NCI-H1105 (cell line): ENCODE measurements at places on chromosomes 6 and 20.

- DNase-seq, result no peak
Observed at GRCh38 chr6:22306741-22307466, 10.1 kb upstream of the PRL start.

GRCh38 chr6:141290941-141291721 lies 841.6 kb upstream of the GJE1 start:
- DNase-seq, result no peak

- DNase-seq, result no peak
Observed at GRCh38 chr6:135743476-135743875, 108.0 kb upstream of the PDE7B start.

DNA sequence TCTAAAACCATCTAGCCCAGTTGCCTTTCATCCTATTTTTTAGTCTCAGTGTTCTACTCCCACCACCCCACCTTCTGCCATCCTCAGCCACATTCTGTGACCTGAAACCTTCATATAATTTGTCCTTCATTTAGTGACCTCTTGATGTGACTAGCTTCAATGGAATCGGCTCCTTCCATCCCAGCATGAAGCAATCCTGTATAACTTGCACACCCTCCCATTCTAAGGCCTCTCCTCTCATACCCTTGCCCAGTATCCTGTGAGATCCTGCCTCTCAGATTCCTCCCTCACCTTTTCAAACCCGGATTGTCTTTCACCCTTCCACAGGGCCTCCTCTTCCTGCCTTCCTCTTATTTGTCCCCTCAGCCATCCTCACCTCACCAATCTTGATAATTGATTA lies 3.1 kb downstream of the ZNF76 start:
- DNase-seq, result no peak

GRCh38 chr20:1896484-1897258 lies 1.5 kb downstream of the SIRPA start:
- DNase-seq, result no peak

DNA sequence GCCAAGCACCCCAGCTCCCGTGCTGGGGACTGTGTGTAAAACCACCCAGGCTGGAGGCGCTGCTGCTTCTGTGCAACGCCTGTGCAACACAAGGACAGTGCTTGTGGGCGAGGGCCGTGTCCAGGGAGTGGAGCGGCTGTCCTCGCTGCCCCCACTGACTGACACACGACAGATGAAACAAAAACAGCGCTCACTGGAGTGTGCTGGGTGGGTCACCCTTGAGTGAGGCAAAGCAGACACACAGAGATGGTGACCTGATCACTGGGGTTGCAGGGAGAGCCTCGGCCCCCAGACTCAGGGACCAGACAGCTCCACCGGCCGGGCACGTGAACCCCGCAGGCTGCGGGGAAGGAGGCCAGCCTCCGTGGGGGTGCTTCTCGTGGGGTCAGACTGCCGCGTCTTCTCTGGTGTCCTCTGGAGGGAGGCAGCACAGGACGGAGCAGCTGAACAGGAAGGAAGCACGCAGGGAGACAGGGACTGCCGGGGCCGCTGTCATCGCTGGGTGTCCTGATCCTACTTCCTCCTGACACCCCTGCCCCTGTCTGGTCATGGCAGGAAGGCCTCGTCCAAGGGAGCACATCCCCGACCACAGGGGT lies 75.9 kb upstream of the CST7 start:
- DNase-seq, result no peak

DNA sequence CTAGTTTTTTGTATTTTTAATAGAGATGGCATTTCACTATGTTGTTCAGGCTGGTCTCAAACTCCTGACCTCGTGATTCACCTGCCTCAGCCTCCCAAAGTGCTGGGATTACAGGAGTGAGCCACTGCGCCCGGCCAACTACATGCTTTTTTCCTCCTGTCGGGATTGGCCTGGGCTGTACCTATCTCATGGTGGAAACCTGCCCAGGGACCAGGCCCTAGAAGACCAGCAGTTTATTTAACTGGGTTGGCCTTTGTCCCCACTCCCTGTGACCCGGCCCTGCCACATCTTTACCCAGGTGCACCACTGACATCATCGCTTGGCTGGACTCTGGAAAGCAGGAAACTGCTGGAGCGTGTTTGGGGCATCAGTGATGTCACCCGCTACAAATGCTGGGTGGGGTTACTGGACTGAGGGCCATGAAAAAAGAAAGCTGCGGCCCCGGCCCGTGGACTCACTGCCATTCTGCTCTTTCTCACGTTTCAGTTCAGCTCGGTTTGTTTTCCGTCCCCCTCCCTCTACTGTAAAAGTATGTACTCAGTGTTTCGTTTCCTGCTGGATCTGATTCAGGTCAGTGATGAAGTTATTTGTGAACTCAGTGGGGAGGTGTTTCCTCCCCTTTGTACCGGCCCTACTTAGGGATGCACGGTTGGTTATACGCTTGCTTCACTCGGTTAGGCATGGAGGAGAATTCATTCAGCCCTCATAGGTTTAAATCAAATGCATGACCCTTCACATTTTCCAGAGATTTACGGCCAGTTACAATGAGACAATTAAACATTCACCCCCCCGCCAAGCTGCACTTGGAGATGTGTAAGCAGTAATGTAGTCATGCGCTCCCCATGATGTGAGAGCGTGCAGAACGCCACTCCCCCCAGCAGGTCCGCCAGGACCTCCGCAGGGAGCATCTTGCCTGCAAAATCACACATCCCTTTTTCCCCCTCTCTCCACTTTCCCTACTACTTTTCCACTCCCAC lies 179.3 kb downstream of the MTHFD1L start:
- DNase-seq, result no peak

DNA sequence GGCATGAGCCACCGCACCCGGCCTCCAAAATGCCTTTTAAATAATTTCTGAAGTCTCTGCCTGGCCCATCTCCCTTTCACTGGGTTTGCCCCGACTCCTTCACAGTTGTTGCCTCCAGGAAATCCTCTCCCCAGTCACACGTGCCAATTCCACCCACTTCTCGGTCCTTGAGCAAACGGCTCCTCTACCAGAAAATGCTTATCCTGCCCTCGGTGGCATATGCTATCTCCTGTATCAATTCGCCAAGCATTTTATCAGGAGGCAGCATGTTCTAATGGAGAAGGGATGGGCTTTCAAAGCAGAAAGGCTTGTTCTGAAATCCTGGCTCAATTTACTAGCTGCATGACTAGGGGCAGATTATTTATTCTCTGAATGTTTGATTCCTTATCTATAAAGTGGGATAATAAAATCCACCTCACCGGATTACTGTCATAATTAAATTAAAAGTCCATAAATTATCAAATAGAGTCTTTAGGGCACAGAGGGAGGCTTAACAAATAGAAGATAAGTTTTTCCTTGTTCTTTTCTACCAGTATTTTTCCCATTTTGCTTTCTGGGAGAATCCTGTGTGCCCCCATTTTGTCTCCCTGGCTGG lies 66.3 kb downstream of the PPP1R3G start:
- DNase-seq, result no peak

- no peak for DNase-seq
Observed at GRCh38 chr6:26502626-26503025, 2.5 kb downstream of the BTN1A1 start.

- no peak for DNase-seq
Observed at GRCh38 chr6:41748542-41748941, 1.3 kb upstream of the PGC start.

GRCh38 chr20:39067526-39068216 lies 105.5 kb downstream of the DHX35 start:
- no peak for DNase-seq

DNA sequence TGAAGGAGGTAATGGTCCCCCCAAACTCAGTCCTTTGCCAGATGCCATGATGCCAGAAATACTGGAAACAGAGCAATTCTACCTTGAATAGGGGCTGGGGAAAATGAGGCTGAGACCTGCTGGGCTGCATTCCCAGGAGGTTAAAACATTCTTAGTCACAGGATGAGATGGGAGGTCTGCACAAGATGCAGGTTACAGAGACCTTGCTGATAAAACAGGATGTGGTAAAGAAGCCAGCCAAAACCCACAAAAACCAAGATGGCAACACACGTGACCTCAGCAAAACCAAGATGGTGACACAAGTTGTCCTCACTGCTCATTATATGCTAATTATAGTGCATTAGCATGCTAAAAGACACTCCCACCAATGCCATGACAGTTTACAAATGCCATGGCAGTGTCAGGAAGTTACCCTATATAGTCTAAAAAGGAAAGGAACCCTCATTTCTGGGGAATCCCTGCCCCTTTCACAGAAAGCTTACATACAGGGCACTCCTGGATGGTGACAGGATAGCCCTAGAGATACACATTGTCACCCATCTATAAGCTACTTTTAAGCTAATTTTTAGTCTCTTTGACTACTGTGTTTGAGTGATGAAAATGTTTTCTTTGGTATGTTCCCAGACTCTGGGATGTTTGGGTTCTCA lies 979.7 kb downstream of the TBC1D32 start:
- no peak for DNase-seq

DNA sequence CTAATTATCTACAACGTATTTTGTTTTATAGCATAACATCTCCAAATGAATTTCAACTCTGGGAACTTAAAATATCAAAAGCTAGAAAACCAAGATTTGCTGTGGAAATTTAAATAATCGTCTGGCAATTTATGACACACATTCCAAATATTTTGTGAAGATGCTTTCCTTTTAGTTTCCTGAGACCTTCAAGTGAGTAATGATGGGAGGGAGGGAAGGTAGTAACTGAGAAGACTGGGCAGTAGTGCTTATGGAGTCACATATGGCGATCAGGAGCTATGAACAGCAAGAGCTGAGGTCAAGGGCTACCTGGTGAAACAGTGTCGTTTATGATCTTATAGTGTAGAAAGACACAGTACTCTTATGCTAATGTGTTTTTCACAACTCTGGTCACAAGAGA lies 178.2 kb upstream of the THEMIS start:
- no peak for DNase-seq

DNA sequence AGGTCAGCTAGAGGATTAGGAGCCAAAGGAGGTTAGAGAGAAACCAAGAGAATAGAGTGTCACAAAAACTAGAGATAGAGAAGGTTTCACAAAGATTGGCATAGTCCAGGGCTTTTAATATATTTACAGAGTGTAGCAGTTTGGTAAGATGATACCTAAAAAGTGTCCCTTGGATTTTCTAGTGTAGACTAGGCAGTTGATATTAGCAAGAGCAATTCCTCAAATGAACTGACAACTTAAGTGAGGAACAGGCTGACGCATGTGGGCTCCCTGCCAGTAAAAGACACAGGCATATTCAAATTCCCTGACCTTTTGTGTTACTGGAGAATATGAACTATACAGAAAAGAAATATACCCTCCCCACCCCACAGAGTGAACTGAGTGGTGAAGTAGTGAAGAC lies 40.1 kb downstream of the VTA1 start:
- DNase-seq, result peak; percentile 40

DNA sequence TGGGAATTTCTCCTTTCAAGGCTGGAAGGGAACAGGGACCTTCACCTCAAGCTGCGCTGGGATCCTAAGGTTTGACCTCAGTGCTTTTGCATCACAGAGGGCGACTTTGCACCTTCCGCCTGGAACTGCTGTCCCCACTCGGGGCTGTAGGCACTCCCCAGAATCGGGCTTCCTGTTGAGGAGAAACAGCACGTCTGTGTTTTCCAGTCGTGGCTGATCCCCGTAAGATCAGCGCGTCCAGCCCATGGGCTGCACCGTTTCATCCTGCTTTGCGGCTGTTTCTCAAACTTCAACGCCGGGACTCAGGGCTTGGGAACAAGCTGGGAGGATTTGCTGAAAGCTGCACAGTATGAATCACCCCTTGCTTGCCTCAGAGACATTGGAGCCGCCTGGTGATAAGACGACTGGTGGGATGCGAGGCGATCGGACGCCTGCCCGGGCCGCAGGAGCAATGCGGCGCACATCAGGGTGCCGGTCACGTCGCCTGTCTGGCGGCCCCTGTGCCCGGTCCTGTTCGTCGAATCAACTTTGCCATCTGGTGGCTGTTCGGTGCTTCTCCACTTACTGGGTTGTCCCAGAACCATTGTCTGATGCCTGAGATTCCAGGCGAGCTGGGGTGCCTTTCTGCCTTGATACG lies 53.6 kb upstream of the FRMD1 start:
- no peak for DNase-seq

GRCh38 chr6:152897807-152898399 lies 84.9 kb downstream of the FBXO5 start:
- DNase-seq, result peak; percentile 55

GRCh38 chr6:147126618-147127022 lies 77.6 kb upstream of the STXBP5 start:
- DNase-seq, result no peak

DNA sequence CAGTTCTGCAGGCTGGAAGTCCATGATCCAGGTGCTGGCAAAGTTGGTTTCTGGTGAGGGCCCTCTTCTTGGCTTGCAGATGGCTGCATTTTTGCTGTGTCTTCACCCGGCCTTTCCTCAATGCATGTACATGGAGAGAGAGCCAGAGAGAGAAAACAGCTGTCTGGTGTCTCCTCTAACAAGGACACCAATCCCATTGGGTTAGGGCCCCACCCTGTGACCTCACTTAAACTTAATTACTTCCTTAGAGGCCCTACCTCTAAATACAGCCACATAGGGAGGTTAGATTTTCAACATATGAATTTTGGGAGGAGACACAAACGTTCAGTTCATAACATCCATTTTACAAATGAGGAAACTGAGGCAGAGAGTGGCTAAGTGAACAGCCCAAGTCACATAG lies 202.4 kb downstream of the ZMYND8 start:
- no peak for DNase-seq

- no peak for DNase-seq
Observed at GRCh38 chr6:75065523-75065922, 140.3 kb downstream of the COL12A1 start.

GRCh38 chr6:47379328-47379727 lies 69.6 kb upstream of the TNFRSF21 start:
- no peak for DNase-seq

DNA sequence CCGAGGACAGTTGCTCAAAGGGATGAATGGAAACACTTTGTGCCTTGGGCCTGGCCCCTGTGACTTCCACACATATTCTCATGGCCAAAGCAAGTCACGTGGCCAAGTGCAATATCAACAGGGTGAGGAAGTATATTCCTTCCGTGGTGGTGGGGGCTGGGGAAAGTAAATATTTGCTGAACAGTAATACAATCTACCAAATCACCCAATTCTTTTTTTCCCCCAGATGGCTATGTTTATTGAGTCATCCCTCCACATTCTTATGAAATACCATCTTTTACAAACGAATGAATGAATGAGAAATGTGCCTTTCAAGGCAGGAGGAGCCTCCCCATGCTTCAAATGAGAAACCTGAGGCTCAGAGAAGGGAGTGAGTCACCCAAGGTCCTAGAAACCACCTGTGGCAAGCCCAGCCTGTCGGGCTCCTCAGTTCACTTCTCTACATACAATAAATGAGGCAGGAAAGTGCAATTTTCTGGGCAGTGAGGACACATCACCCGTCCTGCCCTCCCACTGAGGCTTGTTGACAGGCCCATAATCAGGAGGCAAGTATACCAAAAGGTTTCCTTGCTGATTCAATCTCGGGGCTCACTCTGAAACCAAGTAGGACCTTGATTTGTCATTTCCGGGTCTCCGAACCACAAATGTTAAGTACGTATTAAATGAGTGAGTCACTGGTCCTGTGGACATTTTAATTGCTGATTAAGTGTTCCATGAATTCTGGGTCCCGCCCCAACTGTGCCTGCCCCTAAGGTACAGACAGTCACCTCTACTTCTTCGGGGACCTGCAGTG lies 25.3 kb upstream of the TOP1 start:
- DNase-seq, result no peak

GRCh38 chr20:20237093-20237959 lies 130.6 kb upstream of the INSM1 start:
- peak; percentile 37 for DNase-seq
